ENCODE measurements at places on chromosomes 6 and 20.

- peak; percentile 79 for DNase-seq
Measured at GRCh38 chr6:29752451-29753308, 29.4 kb downstream of the HLA-F start.

DNA sequence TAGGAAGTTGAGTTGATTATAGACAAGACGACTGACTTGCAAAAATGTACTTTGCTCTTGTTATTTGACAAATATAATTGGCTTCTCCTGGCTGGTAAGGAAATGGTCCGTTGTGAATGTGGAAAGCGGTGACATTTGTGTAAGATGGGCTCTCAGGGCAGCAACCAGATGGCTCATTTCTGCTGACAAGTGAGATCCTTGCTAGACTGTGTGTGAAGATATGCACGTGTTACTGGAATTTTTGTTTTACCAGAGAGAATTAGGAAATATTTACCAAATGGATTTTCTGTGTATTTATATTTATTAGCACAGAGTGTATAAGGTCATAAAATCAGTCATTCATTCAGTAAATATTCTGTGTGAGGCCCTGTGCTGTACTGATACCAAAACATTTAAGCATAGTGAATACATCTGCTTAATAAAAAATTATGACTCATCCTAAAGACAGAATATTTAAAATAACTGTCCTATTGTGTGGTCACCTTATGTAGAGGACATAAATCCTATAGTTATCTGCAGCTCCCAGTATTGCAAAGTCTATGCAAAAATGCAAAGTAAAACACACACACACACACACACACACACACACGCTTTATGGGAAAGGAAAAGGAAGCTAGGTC is 109.9 kb upstream of the ASF1A start:
- DNase-seq: no peak

GRCh38 chr6:74434171-74434570 is 738.2 kb downstream of the CD109 start:
- DNase-seq: no peak

DNA sequence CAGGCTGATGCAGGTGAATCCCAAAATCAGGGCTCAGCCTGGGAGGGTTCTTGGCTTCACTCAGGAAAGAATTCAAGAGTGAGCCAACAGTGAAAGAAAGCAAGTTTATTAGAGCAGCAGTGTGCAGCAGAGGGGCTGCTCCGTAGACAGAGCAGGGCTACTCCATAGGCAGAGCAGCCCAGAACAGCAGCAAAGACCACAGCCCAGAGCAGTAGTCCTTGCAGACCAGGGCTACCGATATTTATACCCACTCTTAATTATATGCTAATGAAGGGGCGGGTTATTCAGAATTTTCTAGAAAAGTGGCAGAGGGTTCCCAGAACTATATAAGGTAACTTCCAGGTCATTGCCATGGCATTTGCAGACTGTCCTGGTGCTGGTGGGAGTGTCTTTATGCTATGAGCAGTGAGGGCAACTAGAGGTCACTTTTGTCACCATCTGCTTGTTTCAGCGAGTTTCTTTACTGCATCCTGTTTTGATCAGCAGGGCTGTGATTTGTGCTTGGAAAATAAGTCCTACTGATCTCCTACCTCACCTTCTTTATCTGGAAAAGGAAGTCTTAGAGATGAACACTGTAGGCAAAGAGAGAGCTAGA is 39.8 kb upstream of the PTPN1 start:
- DNase-seq: no peak

GRCh38 chr6:90502866-90503407 is 83.9 kb downstream of the MAP3K7 start:
- no peak for DNase-seq

- DNase-seq: no peak
Measured at GRCh38 chr6:134247231-134247833, 70.6 kb downstream of the SGK1 start.

- peak; percentile 49 for DNase-seq
Measured at GRCh38 chr20:1324598-1325172, 4.3 kb downstream of the SDCBP2 start.

GRCh38 chr20:59600472-59600871 is 3.9 kb upstream of the PHACTR3 start:
- DNase-seq: no peak

GRCh38 chr6:107114926-107115694 is at the start of gene BEND3:
Gene BEND3, minus strand, starts transcription at chr6:107115515. Its CDS starts 16,230 bp downstream, at chr6:107099285.
- DNase-seq: no peak

GRCh38 chr6:7085911-7086310 is 21.9 kb upstream of the RREB1 start:
- DNase-seq: no peak

- DNase-seq: no peak
Measured at GRCh38 chr6:164211254-164211653, 796.7 kb downstream of the QKI start.

DNA sequence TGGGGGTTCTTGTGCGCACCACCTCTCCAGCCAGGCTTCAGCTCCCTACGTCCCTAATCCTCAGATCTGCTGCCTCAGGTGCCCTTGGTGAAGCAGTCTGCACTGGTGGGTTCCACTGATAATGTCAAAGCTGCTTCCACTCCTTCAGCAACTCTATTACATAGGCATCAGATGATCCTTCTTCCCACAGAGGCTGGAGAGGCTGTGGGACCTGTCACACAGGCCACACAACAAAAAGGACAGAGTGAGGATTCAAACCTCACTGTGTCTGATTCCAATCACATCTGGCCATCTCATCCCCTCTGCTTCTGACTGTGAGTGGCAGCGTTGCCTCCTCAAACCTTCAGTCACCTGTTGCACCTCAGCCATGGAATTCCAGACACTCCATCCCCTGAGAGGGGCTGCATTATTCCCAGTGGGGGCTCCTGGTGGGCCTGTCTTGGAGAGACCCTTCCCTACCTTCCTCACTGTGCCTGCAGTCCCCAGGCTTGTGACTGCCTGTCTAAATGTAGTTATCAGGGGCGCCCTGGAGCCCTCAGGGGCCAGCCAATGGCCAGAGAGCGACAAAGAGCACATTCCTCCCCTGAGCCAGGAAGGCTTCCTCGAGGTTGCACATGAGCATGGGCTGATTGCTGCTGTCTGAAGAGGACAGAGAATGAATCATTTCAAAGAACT is 211.4 kb upstream of the ECI2 start:
- no peak for DNase-seq

GRCh38 chr20:50381771-50382593 is 128.2 kb upstream of the PTPN1 start:
- DNase-seq: no peak
